ENCODE measurements at places on chromosomes 12 and 14. TPM values are rescaled to one million over a fixed set of nuclear protein-coding genes. Genes with fewer than 3 reads are reported as not detected.

OTX2 gene
- total RNA-seq = not detected

CLMN gene
- total RNA-seq = 1.6 TPM

ABCD2 gene
- total RNA-seq = under 0.01 TPM

PLEK2 gene
- 3.6 TPM for total RNA-seq

KIF26A gene
- under 0.01 TPM for total RNA-seq

PRICKLE1 gene
- total RNA-seq = 2.6 TPM

KTN1 gene
- 105 TPM for total RNA-seq

KRT73 gene
- not detected for total RNA-seq

LPAR5 gene
- not detected for total RNA-seq

SDSL gene
- total RNA-seq = 4.9 TPM

CLEC4D gene
- not detected for total RNA-seq

SALL2 gene
- 5.0 TPM for total RNA-seq

CLEC2A gene
- not detected for total RNA-seq

PHETA1 gene
- 7.0 TPM for total RNA-seq

DPPA3 gene
- total RNA-seq = not detected

ASPG gene
- not detected for total RNA-seq

SCFD1 gene
- total RNA-seq = 94.2 TPM

ABCC9 gene
- total RNA-seq = 46.0 TPM

PIK3C2G gene
- not detected for total RNA-seq

CRIP2 gene
- 89.3 TPM for total RNA-seq

NKX2-8 gene
- total RNA-seq = not detected

POTEM gene
- not detected for total RNA-seq

JAG2 gene
- total RNA-seq = 4.0 TPM

PLEKHG7 gene
- not detected for total RNA-seq

KRT6B gene
- total RNA-seq = 0.33 TPM

TRIM9 gene
- total RNA-seq = 0.73 TPM

RDH11 gene
- 113 TPM for total RNA-seq

TMEM229B gene
- 2.5 TPM for total RNA-seq

KCNJ8 gene
- 9.1 TPM for total RNA-seq

RNF212B gene
- not detected for total RNA-seq

GLIPR1L2 gene
- 0.46 TPM for total RNA-seq

IFI27L1 gene
- 11.1 TPM for total RNA-seq

RAPGEF3 gene
- total RNA-seq = 3.9 TPM

PNP gene
- 11.5 TPM for total RNA-seq

GAPDH gene
- total RNA-seq = 13,179 TPM

OVCH1 gene
- 0.07 TPM for total RNA-seq

DNAH10 gene
- 0.46 TPM for total RNA-seq

HOXC6 gene
- total RNA-seq = 2.3 TPM

STYK1 gene
- 0.53 TPM for total RNA-seq

SUPT16H gene
- 65.9 TPM for total RNA-seq

SRRM4 gene
- not detected for total RNA-seq

COX8C gene
- not detected for total RNA-seq

RTL1 gene
- not detected for total RNA-seq

STK38L gene
- 48.4 TPM for total RNA-seq
